ENCODE measurements at places on chromosomes 4 and X. TPM values are rescaled to one million over a fixed set of nuclear protein-coding genes. Genes with fewer than 3 reads are reported as not detected.

GRCh38 chr4:71206763-71207162 lies 132.1 kb upstream of the SLC4A4 start:
- DNase-seq = no peak

- DNase-seq = no peak
These were observed 115.5 kb downstream of the JADE1 start for GRCh38 chr4:128924951-128925350.

GRCh38 chr4:146674829-146675570 lies 36.3 kb downstream of the POU4F2 start:
- no peak for DNase-seq

GRCh38 chr4:162866565-162866964 lies 300.1 kb downstream of the NAF1 start:
- no peak for DNase-seq

SMARCA1 gene
- 0.31 TPM for total RNA-seq

LAMP2 gene
- total RNA-seq = 26.5 TPM

GRCh38 chrX:75748431-75748830 lies 36.6 kb downstream of the MAGEE2 start:
- no peak for DNase-seq

- DNase-seq = no peak
These were observed 426.9 kb upstream of the BOD1L1 start for GRCh38 chr4:14054391-14054790.

DNA sequence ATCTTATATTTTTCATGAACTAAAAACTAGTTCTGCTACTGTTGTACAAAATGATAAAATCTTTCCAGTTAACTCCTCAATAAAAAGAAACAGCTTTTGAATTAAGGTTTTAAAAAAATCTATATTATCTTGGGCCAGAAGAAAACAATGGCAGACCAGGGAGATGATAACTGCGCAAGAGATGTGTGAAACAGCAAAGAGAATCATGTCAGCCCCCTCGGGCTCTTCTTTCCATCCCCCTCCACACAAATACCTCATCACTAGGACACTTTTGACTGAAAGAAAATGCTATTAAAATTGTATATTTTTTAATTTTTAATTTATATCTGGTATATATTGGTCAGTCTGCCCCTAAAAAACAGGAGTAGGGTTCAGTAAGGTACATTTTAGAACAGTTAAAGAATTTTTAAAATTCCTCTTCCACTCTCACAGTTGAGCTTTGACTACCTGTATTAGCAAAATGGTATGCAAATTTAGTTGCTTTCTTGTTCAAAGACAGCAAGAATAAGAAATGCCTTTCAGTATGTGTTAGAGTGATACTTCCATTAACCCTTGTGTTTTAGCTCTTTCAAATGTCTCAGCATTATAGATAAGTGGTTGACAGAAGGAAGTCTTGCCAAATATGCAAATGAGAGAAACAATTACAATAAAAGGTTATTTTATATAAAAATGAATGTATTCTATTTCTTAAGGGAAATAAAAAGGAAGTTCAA lies 36.4 kb upstream of the LCORL start:
- DNase-seq = no peak

DNA sequence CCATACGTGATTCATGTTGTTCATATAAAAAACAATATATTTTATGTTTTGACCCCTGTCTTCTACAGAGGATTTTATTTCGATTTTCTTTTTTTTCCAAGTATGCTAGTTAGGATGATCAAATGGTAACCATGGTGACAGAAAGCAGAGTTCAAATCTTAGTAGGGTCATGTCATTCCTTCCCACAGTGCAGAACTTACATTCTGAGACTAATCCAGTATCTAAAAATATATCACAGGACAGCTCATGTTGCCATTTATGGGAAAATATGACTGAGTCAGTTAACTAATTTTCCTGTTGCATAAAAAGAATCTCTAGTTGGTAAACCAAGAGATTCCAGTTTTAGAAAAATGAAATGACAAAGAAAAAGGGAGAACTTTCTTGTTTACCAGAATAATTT lies 209.5 kb downstream of the PARM1 start:
- no peak for DNase-seq

- no peak for DNase-seq
These were observed 368.7 kb upstream of the FAM241A start for GRCh38 chr4:111776561-111776960.

- DNase-seq = no peak
These were observed 834.7 kb downstream of the RAPGEF2 start for GRCh38 chr4:159937595-159937994.

Measured in GM12878 (cell line).